ENCODE measurements at places on chromosomes 4 and X.
A peak's percentile ranks its signal among the peaks of the same experiment; 100 is the strongest.

DNA sequence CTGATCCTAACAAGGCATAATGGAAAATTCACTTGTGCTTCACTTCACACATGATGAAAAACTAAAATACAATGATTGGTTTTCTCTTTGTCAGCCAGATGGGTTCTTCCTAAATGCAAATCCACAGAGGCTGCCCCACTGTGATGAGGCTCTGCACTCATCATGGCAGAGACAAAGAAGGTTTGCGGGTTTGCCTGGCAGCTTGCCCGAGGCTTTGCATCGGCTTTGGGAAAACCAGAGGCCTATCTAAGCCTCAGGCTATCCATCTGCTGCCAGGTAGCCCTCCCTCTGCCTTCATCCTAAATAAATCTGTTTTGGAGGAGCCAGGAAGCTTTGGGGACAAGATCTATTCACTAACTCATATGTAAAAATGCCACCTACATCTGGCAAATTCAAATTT is 244.2 kb downstream of the PACRGL start:
- DNase-seq: no peak

DNA sequence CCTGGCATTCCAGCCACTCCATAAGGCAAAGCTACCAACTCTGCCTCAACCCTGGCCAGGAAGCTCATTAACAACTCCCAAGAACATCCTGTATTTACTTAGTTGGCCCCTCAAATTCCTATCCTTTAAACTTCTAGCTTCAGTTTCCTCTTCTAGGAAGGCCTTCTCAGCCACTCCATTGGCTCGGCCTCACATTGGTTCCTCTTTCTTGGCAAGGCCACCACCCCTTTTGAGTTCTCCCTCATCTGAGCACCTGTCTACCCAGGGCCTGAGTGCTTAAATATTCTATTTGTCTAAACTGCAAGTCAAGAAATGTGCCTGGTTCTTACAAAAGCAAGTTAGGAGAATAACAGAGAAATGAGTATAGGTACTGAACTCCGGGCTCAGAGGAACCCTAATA is 10.0 kb downstream of the SMC1A start:
- DNase-seq: no peak

DNA sequence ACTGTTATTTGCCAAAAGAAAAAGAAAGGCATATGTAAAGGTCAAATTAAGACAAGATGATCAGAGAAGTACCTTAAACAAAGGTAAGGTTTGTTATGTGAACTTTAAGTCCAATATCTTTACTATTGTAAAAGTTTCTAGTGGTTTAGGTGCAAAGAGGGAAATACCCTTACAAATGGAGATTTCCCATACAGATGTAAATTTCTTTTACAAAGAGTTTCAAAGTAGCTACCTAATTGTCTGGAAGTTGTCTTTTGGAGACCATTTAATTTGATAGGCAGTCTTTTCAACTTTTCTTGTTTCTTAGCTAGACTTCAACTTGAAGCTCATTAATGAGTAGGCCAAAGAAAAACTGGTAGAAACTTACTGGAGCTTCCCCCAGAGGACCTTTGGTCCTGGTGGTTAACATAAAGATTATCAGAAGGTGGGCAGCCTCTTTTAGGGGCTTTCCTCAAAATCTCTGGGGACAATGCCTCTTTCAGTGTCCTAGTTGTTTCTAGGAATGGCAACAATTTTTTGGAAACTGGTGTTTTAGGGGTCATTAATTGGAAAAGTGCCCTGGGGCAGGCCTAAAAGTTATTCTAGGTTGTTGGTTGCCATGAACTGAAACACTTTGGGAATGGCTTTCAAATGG is 297.3 kb downstream of the GUCY2F start:
- no peak for DNase-seq

- no peak for DNase-seq
Observed at GRCh38 chrX:2135421-2135820, 365.4 kb downstream of the DHRSX start.

DNA sequence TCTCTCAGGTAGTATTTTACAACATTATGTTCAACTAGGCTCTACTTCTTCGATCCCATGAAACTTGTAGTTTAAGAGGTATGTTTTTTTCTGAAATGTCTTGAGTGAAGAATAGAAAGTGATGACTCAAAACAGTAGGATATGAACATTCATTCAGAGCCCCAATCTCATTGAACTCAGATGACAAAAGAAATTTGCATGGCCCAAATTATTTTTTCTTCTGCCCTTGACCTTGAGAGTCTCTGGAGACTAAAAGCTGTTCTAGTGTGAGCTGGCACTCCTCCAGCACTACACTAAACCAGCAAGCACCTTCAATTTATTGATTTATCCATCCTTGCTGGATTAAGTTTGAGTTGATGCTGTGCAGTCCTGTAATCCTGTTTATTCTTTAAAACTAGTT is 4.0 kb downstream of the DCLK2 start:
- DNase-seq: no peak

DNA sequence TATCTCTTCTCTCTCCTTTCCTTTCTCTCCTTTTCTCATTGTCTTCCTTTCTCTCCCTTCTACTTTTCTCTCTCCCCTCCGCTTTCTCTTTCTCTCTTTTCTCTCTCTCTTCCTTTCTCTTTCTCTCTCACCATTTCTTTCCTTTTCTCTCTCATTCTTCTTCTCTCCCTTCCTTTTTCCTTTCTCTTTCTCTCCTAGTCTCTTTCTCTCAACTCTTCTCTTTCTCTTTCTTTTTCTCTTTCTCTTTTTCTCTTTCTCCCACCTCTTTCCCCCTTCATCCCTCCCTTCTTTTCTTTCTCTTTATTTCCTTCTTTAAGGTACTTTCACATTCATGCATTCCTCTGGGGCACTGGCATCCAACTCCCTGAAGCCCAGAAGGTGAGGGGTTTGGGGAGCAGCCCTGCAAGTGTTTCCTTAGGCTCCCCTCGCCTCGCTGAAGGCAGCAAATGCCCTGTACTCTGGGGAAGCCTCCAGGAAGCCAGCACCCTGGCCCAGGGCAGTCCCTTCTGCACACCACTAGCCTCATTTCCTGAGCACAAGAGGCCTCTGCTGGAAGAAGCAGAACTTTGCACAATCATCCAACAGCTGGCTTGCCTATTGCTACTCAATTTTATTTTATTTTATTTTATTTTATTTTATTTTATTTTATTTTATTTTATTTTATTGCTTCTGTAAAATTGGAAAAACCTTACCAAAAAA is 124.2 kb downstream of the NFKB1 start:
- DNase-seq: peak; percentile 79

DNA sequence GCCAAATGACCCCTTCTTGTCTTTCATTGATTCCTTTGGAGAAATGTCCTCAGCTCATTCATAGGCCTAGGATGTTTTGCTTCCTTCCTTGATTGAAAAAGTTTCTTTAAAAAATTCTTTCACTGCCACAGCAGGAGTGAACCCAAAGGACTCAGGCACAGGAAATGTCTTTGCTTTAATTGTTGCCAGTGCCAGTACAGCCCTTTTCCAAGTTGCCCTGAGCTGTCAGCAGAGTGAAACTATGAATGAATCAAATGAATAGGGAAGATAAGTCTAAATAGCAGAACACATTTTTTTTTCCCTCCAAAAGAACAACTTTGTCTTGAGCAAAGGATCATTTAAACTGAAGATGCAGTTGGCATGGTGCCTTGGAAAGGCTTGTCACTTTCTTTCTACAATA is 63.8 kb upstream of the SLC4A4 start:
- DNase-seq: no peak

GRCh38 chr4:160044693-160045092 is 941.8 kb downstream of the RAPGEF2 start:
- DNase-seq: no peak

DNA sequence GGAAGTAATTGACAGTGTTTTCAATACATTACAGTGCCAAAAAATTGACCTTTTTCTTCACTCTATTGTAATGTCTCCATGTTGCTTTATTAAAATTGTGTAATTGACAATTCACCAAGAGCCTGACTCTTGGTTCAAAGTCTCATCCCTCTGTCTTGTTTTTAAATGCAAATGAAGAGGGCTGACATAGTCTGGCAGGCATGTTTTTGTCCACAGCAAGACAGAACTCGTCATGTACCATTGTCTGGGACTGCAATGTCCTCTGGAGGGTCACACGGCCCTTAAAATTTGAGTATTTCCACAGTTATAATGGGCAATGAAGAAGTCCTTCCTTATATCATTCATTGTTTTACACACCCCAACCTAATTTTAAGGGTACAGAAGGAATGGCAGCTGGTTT is 38.0 kb upstream of the FBXW7 start:
- DNase-seq: no peak

DNA sequence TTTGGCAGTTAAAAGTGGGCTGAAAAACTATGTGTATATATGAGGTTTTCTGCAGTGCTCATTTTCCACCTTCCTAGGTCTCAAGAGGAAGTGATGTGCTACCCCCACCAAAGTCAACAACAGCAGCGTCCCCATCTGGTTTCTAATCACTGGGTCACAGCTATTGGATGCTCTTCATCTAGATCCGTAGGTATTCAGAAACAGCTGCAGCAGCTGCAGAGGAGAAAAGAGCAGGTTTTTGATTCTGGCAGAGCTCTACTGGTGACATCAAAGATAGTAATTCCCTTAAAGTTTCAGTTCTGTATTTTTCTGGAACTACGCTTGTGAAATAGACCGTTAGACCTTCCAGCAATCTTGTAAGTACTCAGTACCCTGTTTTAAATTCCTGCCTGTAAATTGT is 5.8 kb upstream of the GUCY2F start:
- no peak for DNase-seq

GRCh38 chrX:111354496-111354895 is 57.5 kb downstream of the DCX start:
- DNase-seq: peak; percentile 0

GRCh38 chr4:158384414-158384813 is 137.3 kb upstream of the RXFP1 start:
- DNase-seq: no peak

DNA sequence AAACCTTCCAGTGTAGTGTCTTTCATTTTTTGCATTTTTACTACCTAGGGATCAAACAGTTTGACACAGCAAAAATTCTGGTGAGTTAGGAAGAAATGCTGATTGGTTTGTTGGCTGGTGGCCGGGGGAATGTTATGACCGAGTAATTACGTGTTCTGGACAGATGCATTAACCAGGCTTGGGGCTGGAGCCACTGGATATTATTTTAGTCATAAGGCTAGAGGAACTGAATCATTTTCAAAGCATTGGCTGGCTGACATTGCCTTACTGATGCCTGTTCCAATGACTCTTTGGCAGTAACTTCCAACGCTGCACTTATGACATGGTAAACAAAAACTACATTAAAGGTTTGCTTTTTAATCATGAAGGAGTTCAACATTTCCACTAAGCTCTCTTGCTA is 84.6 kb downstream of the FBXO8 start:
- peak; percentile 17 for DNase-seq

GRCh38 chrX:134623293-134624045 is 34.8 kb downstream of the PLAC1 start:
- no peak for DNase-seq

DNA sequence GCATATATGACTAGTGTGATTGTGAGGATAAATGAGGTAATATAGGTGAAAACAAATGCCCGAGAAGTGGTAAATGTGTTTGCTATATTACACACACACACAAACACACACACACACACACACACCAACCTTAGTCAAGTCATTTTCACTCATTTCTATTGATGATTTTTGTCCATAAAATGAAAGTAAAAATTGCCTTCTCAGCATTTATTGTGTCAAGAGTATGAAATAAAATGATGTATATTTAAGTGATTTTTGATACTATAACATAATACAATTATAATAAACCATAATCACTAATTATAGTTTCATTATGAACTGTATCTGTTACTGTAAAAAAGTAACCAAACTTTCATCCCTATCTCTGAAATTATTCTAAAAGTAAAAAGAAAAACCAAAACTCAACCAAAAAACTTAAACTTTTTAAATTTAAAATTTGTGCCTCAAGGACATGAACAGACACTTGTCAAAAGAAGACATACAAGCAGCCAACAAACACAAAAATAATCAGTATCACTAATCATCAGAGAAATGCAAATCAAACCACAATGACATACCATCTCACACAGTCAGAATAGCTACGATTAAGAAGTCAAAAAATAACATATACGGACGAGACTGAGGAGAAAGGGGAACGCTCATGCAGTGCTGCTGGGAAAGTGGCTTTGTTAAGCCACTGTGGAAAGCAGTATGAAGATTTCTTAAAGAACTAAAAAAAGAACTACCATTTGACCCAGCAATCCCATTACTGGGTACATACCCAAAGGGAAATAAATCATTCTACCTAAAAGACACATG is 601.0 kb downstream of the TMA16 start:
- no peak for DNase-seq

- DNase-seq: no peak
Observed at GRCh38 chr4:52657292-52657617, 1.8 kb downstream of the USP46 start.

GRCh38 chrX:9682861-9683260 is 82.8 kb downstream of the GPR143 start:
- DNase-seq: no peak

GRCh38 chr4:3416270-3416669 is 25.5 kb upstream of the HGFAC start:
- DNase-seq: no peak

- DNase-seq: no peak
Observed at GRCh38 chr4:147786031-147786430, 54.1 kb downstream of the ARHGAP10 start.

DNA sequence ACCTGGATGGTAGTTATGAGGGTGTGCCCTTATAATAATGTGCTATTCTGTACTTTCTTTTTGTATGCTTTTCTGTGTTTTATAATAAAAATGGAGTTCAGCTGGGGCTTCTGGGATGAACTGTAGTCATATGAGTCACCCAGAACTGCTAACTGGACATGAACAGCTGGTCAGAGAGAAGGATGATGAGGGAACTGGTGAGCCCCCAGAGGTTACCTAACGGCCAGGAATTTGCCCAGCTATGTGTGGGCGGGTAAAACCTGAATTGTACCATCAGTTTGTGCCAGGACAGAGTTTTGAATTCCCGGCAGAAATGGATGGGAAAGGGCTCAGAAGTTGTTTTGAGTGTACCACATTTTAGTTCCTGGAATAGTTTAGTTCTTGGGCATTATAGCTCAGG is 138.0 kb upstream of the USP9X start:
- no peak for DNase-seq

- no peak for DNase-seq
Observed at GRCh38 chr4:139532947-139533346, 23.1 kb downstream of the SETD7 start.

DNA sequence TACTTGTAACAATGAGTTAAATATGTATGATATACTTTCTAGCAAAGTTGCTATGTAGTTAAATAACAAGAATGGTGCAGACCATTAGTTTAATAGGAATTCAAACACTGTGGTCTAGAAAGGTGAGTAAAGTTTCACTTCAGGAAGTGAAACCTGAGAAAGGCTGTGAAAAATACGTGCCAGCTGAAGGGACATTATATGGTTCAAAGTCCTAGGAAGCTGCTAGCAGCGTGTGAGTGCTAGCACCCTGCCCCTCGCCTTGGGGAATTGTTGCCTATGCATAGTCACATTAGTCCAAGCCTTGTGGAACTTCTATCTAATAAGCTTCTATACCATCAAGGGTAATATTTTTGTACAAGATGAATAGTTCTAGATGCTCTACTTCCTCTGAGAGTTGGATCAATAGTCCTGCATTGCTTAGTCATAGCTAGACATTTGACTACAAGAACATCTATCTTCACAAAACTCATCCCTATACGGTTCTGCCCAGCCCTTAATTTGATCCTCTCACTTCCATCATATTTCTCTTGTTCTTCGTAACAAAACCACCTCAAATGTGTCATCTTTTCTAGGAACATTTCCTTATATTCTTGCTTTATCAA is 45.8 kb upstream of the ARSJ start:
- no peak for DNase-seq

GRCh38 chrX:54540289-54540688 is 10.3 kb downstream of the GNL3L start:
- DNase-seq: peak; percentile 14

GRCh38 chr4:153087671-153088194 is 116.5 kb upstream of the TRIM2 start:
- DNase-seq: peak; percentile 44

GRCh38 chrX:53746718-53747117 is 60.2 kb upstream of the HUWE1 start:
- DNase-seq: no peak
